ENCODE measurements at places on chromosomes 11 and 22.

GRCh38 chr22:45008751-45009605 is 827 bp downstream of the PHF21B start:
- DNase-seq = no peak

- DNase-seq = no peak
These were observed 150.8 kb upstream of the C11orf58 start for GRCh38 chr11:16587670-16588069.

DNA sequence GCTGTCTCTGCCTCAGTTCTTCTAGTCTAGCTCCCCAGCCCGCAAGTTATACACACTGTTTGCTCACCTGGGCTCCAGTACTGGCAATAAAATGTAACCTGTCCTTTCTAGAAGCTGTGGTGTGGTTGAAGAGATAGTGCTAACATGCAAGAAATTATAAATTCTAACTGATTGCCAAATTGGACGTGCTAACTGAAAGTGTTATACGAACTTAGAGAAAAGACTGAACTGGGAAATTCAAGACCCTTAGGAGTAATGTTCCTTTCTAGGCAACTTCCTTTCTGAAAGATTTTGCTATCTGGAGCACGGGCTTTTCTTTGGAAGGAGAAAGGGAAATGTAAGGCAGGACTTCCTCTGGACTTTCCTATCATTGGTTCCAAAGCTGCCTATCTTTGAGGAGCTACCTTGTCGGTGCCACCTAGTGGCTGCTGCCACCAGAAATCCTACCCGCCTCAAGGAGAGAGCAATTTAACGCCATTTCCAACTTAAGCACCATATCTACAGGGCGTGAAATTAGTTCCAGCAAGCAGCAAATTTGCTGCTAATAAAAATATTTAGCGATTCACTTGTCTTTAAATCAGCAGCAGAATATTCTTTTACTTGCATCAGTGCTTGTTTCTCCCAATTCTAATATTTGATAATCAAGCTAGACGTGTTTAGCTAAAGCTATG is 12.7 kb upstream of the TMEM218 start:
- no peak for DNase-seq

- no peak for DNase-seq
These were observed 16.3 kb downstream of the DGKZ start for GRCh38 chr11:46363455-46364005.

DNA sequence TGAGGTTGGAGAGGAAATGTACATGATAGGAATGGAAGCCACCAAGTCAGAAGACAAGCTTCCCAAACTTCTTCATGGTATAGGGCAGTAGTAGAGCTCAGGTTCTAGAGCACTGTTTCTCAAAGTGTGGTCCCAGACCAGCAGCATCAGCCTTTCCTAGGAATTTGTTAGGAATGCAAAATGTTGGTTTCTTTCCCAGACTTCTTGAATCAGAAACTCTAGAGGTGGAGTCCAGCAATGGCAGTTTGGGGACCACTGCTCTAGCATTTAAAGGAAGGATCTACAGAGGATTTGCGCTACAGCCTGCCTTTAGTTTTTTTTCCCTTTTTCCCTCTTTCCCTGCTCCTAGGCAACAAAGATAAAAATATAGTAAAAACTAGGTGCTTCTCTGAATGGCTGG is 17.0 kb upstream of the MMP12 start:
- no peak for DNase-seq

- no peak for DNase-seq
These were observed 63.5 kb upstream of the DRD2 start for GRCh38 chr11:113538451-113539412.

GRCh38 chr11:82012276-82012675 is 721.4 kb downstream of the FAM181B start:
- DNase-seq = no peak

- DNase-seq = no peak
These were observed 20.2 kb upstream of the CALCB start for GRCh38 chr11:15053191-15053685.

DNA sequence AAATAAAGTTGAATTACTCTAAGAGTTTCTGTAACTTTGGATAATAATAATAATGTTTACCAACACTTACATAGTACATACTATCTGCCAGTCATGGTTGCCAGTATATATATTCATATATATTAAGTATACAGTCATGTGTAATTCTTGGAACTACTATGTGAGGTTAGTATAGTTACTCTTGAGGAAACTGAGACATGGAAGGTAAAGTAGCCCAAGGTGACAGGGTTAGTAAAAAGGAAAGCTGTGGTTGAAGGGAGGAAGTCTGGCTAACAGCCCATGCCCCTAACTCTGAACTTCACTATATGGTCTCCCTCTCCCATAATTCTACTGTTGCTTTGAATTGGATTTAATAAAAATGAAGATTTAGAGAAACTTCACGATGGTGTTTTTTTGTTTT is 24.9 kb downstream of the FDX1 start:
- DNase-seq = no peak

- no peak for DNase-seq
These were observed 24.2 kb downstream of the PPFIBP2 start for GRCh38 chr11:7538031-7538430.

GRCh38 chr11:58674609-58675008 is 52.1 kb downstream of the CNTF start:
- no peak for DNase-seq

DNA sequence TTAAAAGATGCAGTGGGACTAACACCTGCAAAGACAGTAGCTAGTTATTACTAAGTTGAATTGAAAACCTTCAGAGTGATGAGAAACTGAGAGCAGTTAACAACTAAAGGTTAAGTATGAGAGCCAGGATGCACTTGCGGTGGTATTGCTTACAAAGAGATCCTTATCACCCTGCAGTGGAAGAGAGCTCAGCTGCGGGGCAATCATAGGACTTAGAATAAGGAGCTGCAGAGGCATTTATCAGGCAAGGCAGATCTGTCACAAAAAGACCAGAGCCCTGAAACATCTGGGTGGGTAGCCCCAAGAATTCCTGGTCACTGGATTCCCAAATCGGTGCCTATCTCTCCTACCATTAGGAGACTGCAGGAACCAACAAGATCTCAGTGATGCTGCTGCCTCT is 34.3 kb upstream of the CFAP300 start:
- DNase-seq = no peak

DNA sequence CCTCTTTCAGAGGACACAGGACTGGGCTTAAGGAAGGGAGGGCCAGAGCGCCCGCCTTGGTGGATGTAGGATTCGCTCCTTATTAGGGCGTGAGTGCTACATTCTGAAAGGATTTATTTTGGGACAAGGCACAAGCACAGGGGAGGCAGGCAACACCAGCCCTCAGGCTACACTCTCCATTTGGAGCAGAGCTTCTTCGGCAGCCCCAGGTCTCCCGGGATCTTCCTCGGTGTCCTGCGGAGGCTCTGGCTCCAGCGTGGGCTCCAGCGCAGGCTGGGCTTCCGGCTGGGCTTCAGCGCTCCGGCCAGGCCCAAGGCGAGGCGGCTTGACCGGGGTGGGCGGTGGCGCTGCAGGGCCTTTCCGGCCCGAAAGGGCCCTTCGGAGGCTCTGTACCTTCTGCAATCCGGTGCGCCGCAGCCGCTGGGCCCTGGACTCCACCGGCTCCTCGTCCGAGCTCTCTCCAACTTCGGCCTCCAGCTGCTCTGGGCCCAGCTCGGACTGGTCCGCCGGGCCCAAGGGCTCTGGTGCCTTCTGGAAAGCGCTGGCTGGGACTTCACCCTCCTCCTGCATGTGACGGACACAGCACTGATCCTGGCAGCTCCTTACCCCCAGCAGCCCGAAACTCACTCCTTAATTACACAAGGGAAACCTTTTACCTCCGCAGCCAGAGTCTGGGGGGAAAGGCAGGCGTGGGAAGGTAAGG is 1.1 kb downstream of the CAVIN3 start:
- no peak for DNase-seq

GRCh38 chr11:26025676-26026075 is 306.3 kb upstream of the ANO3 start:
- DNase-seq = no peak

DNA sequence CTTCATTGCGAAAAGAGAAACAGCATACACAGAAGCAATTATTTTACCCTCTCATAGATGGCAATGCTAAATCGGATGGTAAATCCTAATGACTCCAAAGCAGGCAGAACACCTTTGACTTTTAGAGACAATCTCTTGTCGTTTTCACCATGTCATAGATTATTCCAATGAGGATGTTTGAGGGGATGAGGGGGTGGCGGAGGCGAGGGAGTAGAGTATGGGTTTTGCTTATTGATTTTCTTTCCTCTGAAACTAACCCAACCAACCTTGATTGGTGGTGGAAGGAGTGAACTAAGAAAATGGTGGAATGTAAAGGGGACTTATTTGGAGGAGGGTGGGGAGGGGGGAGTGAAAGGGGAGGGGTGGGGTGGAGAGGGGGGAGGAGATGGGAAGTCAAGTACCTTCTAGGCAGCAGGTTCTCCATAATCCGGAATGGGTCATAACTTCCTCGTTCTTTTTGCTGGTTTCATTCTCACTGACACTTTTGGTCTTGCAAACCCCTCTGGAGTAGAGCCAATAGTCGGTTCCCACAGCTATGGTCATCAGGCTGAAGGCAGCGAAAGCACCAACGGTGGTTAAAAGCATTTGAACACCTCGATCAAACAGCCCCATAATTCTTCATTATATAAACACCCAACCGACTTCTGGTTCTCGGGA is 1.5 kb downstream of the CACNG2 start:
- DNase-seq = no peak

DNA sequence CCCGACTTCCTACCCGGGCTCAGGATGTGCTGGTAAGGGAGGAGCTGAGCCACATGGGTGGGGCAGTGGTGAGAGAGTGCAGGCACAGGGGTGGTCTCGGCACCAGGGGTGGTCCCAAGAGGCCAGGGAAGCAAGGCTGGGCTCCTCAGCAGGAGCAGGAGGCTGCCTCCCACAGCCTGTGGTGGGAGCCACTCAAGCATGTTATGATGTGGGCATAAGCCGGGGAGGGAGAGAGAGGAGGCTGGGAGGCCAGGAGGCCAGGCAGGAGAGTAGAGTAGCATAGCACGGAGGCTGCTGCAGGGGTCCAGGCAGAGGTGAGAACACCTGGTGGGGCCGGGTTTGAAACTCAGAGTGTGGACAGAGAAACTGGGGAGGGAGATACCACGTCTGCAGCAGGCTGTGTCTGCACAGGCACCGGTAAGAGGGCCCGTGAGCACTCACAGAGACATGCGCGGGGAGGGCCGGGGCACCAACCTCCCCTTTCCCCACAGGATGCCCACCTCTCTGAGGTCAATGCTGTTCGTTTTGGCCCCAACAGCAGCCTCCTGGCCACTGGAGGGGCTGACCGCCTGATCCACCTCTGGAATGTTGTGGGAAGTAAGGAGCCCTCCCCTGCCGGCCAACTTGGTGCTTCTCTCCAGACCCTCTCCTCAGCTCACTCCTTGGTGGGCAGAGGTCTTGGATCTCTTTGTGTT is 10.7 kb downstream of the ATG16L2 start:
- no peak for DNase-seq

- peak; percentile 76 for DNase-seq
These were observed 982 bp downstream of the APOBEC3H start for GRCh38 chr22:39098026-39098425.

- no peak for DNase-seq
These were observed 36.8 kb upstream of the JAM3 start for GRCh38 chr11:134032043-134032442.

GRCh38 chr11:17116117-17116516 is 38.6 kb upstream of the RPS13 start:
- no peak for DNase-seq

GRCh38 chr11:849104-849824 is 6.6 kb downstream of the TSPAN4 start:
- no peak for DNase-seq

DNA sequence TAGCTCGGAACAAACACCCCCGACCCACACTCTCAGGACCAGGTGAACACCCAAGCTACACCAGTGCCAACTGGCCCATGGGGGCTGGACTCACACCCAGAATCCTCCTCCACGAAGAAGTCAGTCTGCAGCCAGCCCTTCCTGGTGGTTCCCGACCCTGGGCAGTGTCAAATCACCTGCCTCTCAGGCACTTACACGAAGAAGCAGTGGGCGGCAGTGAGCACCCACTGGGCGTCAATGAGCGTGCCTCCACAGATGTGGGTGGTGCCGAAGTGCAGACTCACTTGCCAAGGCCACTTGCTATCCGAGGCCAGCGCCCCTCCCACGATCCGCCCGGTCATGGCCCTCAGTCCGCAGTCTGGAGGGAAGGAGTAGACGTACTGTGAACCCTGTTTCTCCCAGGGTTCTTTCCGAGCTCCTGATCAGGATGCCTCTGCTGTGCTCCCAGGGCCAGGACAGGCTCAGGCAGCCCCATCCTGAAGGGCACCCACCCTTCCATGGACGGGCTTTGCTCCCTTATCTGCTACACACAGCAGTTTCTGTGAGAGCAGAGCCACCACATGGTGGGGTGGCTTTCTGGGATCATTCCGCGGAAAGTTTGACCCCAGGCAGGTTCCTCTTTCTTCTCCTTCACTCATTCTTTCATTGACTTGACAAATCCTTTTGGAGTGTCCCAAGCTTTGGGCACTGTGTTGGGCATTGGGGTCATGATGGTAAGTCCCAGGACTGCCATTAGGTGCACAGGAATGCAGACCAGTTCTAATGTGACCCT is 19.4 kb downstream of the TMPRSS13 start:
- DNase-seq = no peak

- DNase-seq = no peak
These were observed 33.5 kb upstream of the OR10W1 start for GRCh38 chr11:58301576-58301975.

DNA sequence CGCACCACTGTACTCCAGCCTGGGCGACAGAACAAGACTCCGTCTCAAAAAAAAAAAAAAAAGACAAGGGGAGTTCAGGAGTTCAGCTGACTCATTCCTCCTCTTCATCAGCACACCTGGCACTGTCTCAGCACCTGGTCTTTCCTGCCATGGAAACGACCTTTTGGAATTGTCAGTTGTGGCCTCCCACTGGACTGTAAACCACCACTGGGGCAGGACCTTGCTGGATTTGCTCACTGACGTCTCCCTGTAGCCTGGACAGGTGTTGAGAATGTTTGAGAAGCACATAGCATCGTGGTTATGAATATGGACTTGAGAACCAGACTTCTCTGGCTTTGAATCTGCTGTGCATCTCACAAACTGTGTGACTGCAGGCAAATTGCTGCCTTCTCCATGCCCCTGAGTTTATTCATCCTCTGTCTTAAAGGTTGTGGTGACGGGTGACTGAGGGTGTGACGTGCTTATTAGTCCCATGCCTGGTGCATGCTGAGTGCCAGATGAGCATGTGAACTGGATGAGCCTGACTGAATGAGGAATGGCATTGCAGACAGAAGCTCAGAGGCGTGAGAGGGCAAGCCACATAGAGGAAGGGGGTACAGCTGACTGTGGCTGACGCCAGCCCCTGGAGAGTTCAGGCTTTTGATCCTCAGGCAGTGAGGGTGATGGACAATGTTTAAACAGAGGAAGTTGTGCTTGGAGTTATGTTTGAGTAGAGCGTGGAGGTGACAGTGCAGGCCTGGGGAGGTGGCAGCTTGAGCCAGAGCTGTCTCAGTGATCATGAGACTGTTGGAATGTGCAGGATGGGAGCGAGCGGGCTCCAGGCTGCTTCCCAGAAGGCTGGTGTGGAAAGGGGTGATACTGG is 12.7 kb downstream of the TOM1 start:
- no peak for DNase-seq

DNA sequence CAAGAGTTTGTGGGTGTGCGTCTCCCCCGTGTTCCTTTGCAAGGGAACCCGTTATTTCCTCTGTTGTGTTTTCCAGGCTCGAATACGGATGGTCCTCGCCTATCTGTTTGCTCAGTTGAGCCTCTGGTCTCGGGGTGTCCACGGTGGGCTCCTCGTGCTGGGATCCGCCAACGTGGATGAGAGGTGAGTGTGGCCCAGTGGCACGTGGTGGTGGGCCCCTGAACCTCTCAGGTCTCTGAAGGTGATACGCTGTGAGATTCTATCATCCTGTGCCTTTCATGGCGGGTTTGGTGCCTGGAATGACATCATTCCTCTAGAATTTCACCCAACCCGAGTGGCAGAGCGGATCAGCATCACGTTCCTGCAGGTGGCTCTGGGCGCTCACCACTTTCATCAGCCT is 32.5 kb downstream of the NADSYN1 start:
- no peak for DNase-seq
